Kidney capillary endothelial cell (primary cell): ENCODE measurements at places on chromosomes 6 and 20.

- DNase-seq: no peak
These were observed 20.5 kb downstream of the THBS2 start for GRCh38 chr6:169233181-169233580.

- DNase-seq: no peak
These were observed 13.3 kb downstream of the RSPH9 start for GRCh38 chr6:43658161-43658560.

- DNase-seq: no peak
These were observed 14.7 kb downstream of the SCUBE3 start for GRCh38 chr6:35228481-35228880.

DNA sequence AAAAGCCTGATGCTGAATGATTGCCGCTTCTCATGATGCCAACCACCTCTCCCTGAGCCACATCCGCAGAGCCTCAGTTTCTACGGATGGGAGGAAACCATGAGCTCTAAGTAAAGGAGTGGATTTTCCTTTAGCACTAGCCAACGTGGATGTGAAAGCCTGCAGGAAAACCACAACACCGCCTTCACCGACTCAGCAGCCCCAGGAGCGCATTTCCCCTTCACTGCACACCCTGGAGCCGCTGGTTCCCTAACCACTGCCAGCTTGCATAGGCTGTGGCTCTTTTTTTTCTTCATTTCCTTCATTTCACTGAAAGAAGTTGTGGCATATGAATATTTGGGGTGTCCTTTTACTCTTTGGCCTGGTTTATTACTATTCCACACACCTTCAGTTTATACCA is 50.5 kb upstream of the SSTR4 start:
- DNase-seq: no peak

DNA sequence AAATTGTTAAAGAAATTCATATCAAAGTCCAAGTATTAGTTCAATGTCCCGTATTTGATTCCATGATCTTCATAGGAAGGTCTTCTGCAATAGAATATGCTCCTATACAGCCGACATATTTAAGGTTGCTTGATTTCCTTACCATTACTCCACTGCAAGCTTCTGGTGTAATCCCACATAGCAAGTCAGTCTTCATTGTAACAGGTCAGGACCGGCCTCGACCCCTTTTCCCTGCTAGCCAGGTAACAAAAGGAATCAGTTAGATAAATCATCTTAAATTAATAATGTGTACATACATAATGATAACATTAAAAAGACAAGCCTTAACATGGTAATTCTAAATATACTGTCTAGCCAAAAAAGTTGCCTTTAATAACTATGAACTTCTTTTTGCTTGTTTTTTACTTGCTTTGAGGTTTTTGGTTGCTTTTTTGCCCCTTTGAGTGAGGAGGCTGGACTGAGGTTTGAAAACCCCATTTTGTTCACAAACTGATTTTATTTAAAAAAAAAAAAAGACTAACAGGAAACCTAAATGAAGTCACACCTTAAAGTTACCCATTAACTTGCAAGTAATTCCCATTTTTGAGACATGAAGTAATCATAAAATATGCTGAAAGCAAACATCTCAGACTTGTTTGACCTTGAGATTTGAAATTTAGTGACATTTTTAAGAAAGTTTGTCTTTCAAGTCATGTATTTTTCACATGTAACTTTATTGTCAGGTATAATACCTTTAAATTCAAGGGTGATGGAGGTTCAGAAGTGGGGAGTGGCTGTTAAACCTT is 19.2 kb upstream of the SNX14 start:
- no peak for DNase-seq

GRCh38 chr6:71582820-71583219 is 294.2 kb downstream of the OGFRL1 start:
- no peak for DNase-seq

- DNase-seq: peak; percentile 87
These were observed 43.7 kb downstream of the TOP1 start for GRCh38 chr20:41072190-41072863.

DNA sequence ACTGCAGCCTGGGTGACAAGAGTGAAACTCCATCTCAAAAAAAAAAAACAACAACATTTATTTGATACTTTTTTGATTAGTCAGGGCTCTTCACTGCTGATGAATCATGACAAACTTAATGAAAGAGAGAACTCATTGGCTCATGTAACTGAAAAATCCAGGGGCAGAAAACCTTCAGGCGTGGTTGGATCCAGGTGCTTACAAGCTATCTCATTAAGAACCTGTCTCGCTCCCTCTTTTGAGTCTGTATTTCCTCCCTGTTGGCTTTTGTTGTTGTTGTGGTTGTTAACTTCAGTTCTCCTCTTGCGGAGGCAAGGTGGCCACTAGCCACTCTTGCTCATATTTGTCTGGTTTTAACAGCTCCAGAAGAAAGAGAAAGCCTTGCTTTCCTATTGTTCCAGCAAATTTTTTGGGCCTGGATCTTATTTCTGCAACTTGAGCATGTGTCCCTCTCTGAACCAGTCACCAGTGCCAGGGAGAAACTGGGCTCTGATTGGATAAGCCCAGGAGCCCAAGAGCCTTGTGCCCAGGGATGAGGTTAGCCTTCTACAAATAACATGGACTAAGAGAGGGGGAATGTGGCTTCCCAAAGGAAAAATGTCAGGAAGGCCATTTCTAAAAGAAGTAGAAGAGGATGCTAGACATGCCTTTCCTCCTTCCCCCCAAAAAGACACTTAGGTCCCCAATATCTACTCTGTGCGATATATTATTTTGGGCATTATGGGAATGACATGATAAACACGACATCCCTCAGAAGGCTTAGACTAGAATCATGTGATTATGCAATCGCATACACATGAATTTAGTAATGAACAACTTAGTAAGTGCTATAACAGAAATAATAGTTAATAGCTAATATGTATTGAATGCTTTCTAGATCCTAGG is 64.5 kb downstream of the PHACTR2 start:
- no peak for DNase-seq

DNA sequence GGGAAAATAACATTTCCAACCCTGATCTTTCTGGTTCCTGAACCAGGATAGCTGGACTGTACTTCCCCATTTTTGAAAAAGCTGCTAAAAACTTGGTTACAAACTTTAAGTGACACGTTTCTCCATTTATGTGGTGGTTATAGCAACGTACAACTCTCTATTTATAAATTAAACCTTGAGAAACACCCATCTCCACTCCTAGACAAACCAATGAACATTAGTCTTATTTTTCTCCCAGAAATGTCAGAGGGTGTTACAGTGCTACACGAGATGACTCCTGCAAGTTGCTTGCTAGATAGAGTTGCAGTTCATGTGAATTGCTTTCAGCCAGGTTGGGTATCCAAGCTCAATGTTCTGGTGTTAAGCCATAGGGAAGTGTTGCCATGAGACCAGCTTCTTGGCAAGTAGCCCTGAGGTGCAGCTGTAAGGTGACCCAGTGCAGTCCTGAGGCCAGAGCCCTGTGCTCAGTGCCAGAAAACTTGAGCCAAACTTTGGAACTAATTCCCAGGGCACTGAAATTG is 51.3 kb upstream of the REV3L start:
- no peak for DNase-seq

DNA sequence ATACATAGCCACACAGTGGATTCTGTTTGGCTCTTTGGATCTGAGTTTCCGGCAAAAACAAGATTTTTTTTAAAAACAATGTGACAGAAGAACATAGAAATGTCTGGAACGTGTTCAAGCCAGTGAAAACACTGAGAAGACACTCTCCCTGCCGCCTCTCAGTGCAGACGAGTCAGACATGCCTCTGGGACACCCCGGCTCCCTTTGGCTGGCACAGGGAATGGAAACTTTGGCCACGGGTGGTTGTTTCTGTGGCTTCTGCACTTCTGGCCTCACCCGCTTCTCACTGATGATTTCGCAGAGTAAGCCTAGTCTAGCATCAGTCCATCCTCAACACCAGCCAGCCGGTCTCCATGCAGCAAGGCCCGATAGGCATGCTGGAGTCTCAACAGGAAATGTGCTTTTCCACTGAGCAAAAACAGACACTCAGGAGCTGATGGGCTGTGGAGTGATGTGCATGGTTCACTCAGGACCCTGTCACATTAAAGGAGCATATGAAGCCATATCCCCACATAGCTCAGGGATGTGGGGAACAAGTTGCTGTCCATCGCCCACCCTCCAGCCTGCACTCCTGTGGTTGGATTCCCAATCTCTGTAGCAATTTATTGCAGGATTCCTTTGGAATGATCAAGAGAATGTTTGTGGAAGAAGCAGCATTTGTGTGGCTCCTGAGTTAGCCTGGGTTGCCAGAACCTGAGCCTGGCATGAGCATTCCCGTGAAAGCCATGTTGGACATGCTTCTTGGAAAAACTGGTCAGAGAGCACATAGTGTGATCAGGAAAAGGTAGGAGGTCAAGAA is 262.0 kb upstream of the RIN2 start:
- DNase-seq: no peak

- DNase-seq: no peak
These were observed 6.0 kb downstream of the SRC start for GRCh38 chr20:37351689-37352607.

DNA sequence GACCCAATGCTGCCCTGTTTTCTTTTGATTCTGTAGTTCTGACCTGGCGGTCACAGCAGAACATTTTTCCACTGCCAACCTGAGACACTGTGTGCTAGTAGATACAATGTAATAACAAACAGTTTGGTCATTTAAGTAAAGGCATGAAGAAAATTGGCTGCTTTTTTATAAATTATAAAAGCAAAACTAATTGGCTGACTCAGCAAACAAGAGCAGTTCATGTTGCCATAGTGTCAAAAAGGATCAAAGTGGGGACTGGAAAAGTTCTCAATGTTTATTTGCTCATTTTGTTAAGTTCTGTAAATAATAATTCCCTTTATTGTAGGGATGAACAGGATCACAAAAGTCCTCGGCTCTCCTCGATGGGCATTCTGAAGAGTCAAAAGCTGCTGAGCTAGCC is 599.5 kb downstream of the PKHD1 start:
- DNase-seq: no peak

- peak; percentile 14 for DNase-seq
These were observed 460.4 kb upstream of the SOX4 start for GRCh38 chr6:21132856-21133838.

DNA sequence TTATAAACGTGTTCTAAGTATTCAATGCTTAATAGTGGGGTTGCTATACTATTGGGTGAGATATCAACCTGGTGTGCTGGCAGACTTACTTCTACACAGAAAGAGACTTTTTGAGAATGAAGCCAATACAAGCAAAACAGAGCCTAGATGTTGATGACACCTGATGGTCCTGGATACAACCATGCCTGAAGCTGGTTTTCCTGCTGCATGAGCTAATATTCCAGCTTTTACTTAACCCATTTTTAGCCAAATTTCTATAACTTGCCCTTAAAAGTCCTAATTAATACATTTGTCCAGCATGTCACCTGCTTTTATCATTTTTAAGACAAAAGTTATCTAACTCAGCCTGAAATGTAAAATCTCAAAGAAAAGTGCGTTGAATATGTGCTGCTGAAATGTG is 86.2 kb downstream of the PFDN4 start:
- no peak for DNase-seq

DNA sequence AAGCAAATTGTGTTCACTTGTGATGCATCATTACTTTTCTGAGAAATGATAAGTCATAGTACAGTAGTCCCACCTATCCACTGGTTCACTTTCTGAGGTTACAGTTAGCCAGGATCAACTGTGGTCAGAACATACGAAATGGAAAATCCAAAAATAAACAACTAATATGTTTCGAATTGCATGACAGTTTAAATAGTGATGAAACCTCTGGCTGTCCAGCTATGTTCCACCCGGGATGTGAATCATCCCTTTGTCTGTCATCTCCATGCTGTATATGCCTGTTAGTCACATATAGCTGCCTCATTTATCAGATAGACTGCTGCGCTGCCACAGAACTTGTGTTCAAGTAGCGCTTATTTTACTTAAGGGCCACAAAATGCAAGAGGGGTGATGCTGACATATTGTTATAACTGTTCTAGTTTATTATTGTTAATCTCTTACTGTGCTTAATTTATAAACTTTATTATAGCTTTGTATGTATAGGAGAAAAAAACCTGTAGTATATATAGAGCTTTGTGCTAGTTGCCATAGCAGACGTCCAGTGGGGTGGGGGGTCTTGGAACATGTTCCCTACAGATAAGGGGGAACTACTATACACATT is 29.2 kb downstream of the AFDN start:
- DNase-seq: peak; percentile 63

- no peak for DNase-seq
These were observed 22.9 kb downstream of the HLA-DRA start for GRCh38 chr6:32462609-32463008.

DNA sequence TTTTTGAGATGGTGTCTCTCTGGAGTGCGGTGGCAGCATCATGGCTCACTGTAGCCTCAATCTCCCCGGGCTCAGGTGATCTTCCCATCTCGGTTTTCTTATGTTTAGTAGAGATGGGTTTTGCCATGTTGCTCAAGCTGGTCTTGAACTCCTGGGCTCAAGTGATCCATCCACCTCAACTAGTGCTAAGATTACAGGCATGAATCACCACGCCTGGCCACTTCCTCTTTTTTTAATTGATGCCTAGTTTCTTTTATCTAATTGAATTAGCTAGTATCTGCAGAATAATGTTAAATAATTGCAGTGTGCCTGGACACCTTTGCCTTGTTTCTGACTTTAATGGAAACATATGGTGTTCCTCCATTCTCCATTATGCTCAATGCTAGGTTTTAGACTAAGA is 38.4 kb upstream of the SLC22A16 start:
- DNase-seq: no peak

GRCh38 chr20:38581013-38581412 is at the start of gene ADIG:
Gene ADIG (plus strand): TSS chr20:38581197. CDS start chr20:38581251, 54 bp downstream.
- DNase-seq: no peak

DNA sequence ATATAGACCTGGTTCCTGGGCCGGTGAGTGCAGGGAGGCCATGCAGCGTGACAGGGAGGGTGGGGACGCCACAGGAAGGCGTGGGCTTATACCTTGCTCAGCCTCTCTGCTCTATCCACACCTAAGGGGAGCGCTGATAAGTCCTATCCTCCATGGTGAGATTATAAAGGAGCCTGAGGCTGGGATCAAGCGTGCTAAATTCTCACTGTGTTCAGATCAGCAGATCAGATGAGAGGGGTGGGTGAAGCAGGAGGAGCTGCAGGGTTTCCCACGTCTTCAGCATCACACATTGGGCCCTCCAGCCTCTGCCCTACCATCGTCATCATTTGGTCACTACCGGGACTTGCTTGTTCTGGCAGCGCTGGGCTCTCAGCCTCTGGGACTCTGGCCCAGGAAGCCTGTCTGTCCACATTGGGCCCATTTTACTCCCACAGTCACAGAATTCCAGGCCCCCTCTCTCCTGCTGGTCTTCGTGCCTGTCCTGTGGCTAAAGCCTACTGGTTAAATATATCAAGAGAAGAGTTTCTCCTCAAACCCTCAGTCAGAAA is 29.1 kb upstream of the PDE10A start:
- no peak for DNase-seq
